ENCODE measurements at places on chromosomes 4 and X.

DNA sequence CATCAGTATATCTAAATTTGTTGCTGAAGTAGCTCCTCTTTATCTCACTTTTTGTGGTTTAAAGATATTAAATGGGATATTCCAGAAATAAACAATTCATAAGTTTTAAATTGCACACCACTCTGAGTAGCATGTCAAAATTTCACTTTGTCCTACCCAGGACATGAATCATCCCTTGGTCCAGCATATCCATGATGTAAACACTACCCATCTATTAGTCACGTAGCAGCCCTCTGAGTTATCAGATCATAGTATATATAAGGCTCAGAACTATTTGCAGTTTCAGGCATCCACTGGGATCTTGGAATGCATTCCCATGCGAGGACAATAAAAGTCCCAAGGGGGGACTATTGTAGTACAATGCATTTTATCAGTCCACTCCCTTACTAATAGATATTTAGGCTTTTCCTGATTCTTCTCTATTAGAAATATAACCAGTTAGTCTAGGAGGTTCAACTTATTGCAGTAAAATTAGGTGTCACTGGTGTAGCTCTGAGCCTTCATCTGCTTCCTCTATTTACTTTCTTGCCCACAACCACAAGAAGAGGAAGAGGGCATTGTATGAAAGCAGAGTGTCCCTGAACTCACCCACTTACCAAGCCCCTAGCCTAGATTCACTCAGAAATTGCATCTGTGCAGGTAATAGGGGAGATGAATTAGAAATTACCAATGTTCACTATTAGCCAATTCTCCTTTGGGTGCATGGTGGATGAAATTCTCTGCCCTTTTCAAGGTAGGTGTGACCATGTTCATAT is 409.8 kb upstream of the GALNT7 start:
- DNase-seq: no peak

GRCh38 chr4:1870328-1870577 is 940 bp upstream of the NSD2 start:
- DNase-seq: peak; percentile 73

- DNase-seq: no peak
Observed at GRCh38 chr4:19675172-19675811, 576.4 kb upstream of the SLIT2 start.

GRCh38 chr4:184471881-184472613 is 2.3 kb downstream of the IRF2 start:
- DNase-seq: no peak

DNA sequence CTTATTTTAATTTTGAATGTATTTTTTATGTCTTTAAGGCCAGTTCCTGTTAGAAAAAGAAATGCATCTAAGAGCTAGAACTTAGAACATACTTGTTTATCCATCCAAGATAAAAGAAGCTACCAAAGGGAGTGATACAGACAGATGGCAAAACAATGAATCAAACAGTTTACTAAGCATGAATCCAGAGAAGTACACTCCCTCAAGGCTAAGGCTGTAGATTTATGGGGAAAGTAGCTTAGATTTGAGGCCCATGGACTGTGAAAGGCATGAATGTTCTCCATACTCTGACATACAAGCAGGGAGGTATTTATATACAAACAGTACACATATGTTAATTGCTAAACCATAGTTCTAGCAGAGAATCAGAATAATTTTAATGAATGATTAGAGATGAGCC is 255.3 kb upstream of the NRK start:
- no peak for DNase-seq

DNA sequence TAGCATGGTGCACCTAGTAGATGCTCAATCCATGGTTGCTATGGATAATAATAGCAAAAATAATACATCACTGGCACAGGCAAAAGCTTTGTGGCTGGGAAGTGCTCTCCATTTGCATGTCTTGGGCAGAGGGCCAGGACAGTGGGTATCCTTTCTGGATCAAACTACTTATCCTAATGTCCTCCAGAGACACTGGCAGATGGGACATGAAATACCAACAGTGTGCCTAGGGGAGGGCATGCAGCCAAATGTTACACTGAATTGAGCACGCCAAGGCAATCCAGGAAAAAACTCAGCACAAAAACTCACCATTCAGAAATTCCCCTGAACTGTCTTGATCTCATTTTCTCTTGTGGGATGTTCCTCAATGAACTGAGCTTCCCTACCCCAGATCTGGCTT is 98.6 kb upstream of the SCML1 start:
- DNase-seq: no peak

- DNase-seq: no peak
Observed at GRCh38 chr4:39446842-39447573, 11.7 kb downstream of the RPL9 start.

- no peak for DNase-seq
Observed at GRCh38 chr4:59818656-59819055, 1381.5 kb upstream of the ADGRL3 start.

DNA sequence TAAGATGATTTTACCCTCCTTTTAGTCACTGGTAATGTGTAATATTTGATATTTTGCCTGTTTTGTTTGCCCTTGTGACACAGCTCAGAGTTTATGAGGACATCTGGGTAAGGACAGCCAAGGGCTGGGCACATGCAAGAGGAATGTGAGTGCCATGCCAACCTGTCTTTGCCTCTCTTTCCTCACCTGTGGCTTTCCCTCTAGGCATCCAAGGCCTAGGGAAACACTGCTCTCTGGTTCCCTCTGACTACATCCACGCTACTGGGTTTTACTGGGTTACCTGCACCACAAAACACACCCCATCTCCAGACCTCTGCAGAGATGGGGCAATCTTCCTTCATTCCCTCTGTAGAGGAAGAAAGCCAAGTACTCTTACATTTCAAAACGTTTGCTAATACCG is 7.7 kb downstream of the HPGDS start:
- no peak for DNase-seq

- no peak for DNase-seq
Observed at GRCh38 chrX:15890463-15890862, 35.9 kb upstream of the AP1S2 start.

- no peak for DNase-seq
Observed at GRCh38 chr4:55468724-55469123, 73.0 kb downstream of the TMEM165 start.

- no peak for DNase-seq
Observed at GRCh38 chr4:7873881-7874280, 65.8 kb downstream of the AFAP1 start.

DNA sequence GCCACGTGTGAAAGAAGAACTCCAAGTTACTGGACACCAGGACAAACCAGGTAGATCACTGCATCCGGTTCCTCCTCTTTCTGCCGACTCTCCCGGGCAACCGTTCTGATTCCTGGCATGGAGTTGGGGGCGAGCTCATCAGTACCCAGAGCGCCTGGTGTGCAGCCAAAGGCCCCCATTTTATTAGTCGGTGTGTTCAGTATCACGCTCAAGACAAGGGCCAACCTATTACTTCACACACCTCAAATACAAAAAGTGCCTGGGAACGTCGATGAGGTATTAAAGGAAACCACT is 2.8 kb upstream of the CTBP1 start:
- no peak for DNase-seq

- no peak for DNase-seq
Observed at GRCh38 chr4:82469791-82470345, 39.5 kb downstream of the ENOPH1 start.

DNA sequence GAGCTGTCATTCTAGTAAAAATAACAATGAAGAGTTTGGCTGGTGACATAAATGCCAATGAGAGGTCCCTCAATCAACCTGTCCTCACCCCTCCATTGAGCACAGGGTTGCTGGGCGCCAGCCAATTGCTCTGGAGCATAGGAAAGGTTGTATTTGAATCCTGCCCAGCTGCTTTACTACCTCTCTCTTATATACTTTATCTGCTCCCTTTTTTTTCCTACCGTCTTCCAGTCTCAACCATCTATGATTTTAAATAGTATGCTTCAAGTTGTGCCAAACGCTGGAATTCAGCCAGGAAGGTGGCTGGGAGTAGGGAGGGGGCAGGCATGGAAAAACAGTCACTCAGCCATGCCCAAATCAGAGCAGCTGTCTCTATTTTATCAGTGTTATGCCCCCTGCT is 153.8 kb downstream of the NR3C2 start:
- DNase-seq: no peak

DNA sequence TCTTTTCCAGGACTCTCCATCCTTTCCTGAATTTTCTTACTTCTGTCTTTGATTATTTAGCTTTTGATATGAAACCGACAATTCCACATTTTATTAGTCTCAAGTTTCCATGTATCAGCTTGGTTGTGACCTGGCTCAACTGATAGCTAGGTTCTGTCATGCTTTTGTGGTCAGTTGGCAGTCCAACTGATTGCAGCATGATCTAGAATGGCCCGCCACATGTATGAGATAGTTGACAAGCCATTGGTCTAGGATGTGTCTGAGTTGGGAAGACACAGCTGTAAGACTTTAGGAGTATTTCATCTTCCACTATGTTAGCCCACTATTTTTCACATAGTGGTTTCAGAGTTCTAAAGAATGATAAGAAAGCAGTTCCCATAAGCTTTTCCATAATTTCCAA is 117.5 kb upstream of the GRID2 start:
- no peak for DNase-seq

DNA sequence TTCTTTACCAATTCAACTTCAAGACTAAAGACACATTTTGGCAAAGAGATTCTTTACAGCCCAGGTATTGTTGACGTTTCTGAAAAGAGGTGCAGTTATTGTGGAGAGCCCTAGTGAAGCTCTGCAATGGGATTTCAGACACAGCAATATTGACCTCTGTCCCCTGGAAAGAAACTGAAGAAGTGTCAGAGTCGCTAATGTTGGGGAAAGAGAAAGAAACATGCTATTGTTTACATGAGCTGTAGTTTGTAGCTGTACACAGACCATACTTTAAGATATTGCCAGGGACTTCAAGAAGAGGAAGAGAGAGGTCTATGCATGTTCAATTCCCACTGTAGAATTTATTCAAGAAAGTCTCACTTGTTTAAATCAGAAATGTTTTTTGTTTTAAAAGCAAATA is 497.3 kb upstream of the BOD1L1 start:
- no peak for DNase-seq

GRCh38 chrX:132737743-132738142 is 220.7 kb downstream of the HS6ST2 start:
- DNase-seq: no peak

DNA sequence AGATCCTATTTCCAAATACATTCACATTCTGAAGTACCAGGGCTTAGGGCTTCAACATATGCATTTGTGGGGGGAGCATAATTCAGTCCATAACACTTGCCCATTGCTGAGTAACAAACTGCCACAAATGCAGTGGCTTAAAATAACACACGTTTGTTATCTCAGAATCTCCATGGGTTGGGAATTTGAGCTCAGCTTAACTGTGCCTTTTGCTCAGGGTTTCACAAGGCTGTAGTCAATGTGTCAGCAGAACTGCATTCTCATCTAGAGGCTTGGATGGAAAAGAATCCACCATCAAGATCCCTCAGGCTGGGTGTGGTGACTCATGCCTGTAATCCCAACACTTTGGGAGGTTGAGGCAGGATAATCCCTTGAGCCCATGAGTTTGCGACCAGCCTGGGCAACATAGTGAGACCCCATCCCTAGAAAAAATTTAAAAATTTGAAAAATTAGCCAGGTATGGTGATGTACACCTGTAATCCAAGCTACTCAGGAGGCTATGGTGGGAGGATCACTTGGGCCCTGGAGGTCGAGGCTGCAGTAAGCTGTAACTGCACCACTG is 25.8 kb upstream of the TBL1X start:
- DNase-seq: no peak

DNA sequence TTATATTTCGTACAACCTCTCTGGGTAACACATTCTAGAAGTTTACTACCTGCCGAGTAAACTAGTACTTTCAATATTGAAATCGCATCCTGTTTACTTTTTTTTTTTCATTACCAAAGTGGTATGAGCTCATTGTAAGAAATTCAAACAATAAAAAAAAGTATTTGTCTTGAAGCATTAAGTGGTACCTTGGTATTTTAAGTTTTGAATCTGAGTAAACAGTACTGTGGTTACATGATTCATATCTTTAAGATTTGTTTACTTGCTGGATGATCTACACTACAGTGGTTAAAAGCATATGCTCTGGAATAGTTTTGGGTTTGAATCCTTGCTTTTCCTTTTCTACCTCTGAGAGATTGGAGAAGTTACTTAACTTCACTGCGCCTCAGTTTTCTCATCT is 3.8 kb upstream of the MMGT1 start:
- DNase-seq: no peak

GRCh38 chrX:124190440-124190839 is 142.0 kb upstream of the TEX13D start:
- no peak for DNase-seq

All from activated CD4-positive, CD25-positive, alpha-beta regulatory T cell treated with anti-CD3 and anti-CD28 coated beads, Interleukin-2, amount 50 U/mL, for 16 hours (primary cell).